ENCODE measurements at places on chromosomes 7 and 10. TPM values are rescaled to one million over a fixed set of nuclear protein-coding genes. Genes with fewer than 3 reads are reported as not detected.
A peak's percentile ranks its signal among the peaks of the same experiment; 100 is the strongest.

ACHE gene
- 4.0 TPM for total RNA-seq

NPC1L1 gene
- total RNA-seq = 0.10 TPM

- DNase-seq = no peak
Measured at GRCh38 chr10:129191797-129192196, 275.2 kb upstream of the MGMT start.

HOXA7 gene
- 6.3 TPM for total RNA-seq

GRCh38 chr7:134985894-134986362 is 380 bp upstream of the AGBL3 start:
- no peak for DNase-seq

ODAD2 gene
- total RNA-seq = 0.86 TPM

DNA sequence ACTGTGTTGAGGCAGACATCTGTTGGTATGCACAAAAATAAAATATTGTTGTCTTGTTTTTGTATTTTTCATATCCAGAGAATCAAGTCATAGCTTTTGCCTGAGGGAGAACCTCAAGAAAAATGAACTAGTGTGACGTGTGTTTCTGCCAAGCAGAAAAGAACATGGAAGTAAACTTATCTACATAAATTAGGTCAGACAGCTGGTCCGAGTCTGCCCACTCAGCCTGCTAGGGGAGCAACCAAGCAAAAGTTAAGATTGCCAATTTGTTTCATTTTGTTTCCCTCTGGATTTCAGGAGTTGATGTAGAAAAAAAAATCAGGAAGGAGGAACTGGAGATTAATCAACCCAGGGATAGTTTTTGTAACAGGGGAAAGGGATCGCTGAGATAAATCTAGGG is 572.4 kb upstream of the LRRTM3 start:
- no peak for DNase-seq

- DNase-seq = no peak
Measured at GRCh38 chr10:79061441-79062315, 7.1 kb upstream of the ZMIZ1 start.

AP3M1 gene
- 48.5 TPM for total RNA-seq

PRSS2 gene
- not detected for total RNA-seq

ANKRD30A gene
- total RNA-seq = not detected

GRCh38 chr7:74290553-74290950 is 1.3 kb downstream of the CLIP2 start:
- no peak for DNase-seq

DNA sequence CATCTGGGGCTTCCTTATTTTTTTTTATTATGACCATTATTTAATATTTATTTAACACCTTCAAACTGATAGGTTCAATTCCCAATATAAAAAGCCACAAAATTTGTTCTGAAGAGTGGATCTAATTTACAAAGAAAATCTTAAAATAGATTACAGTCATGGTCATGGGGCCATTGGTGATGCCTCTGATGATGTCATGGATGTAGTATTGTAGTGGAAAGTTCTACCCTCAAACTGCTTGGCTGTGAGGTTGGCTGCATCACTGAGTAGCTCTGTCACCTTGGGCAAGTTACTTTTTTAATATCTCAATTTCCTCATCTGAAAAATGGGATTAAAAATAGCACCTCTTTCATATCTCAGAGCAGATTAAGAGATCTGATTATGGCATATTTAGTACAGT is 128.5 kb downstream of the DKK1 start:
- DNase-seq = no peak

CFAP70 gene
- total RNA-seq = 6.3 TPM

- DNase-seq = no peak
Measured at GRCh38 chr10:3429676-3430075, 257.1 kb upstream of the PITRM1 start.

PPP1R3C gene
- 113 TPM for total RNA-seq

- no peak for DNase-seq
Measured at GRCh38 chr10:11301571-11302111, 284.0 kb downstream of the CELF2 start.

- no peak for DNase-seq
Measured at GRCh38 chr7:25859412-25860274, 292.4 kb upstream of the NFE2L3 start.

NME8 gene
- total RNA-seq = 1.5 TPM

GRCh38 chr10:103621783-103622125 is 128.2 kb downstream of the NEURL1 start:
- DNase-seq = no peak

GRCh38 chr10:123348691-123349572 is 194.7 kb downstream of the BUB3 start:
- no peak for DNase-seq

SYCE1 gene
- total RNA-seq = 0.34 TPM

- DNase-seq = no peak
Measured at GRCh38 chr10:8006274-8006999, 48.1 kb upstream of the GATA3 start.

DNA sequence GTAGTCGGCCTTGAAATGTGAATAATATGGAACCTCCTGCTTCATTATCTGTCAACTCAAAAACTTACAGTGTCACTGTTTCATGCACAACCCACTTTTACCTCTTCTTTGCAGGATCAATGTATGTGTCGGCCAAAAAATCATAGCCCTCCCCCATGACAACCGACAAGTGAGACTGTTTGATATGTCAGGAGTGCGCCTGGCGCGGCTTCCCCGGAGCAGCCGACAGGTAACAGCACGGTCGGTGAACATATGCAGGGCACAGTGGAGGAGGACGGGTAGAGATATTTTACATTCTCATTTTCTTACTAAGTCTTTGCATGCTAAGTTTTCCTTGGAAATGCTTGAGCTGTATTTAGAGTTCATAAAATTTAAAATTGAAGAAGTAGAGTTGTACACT is 68.6 kb downstream of the WDR37 start:
- DNase-seq = no peak

- no peak for DNase-seq
Measured at GRCh38 chr7:17822547-17823173, 117.6 kb downstream of the SNX13 start.

- DNase-seq = no peak
Measured at GRCh38 chr7:39192476-39192875, 214.8 kb downstream of the POU6F2 start.

ZCWPW1 gene
- 4.3 TPM for total RNA-seq

DNA sequence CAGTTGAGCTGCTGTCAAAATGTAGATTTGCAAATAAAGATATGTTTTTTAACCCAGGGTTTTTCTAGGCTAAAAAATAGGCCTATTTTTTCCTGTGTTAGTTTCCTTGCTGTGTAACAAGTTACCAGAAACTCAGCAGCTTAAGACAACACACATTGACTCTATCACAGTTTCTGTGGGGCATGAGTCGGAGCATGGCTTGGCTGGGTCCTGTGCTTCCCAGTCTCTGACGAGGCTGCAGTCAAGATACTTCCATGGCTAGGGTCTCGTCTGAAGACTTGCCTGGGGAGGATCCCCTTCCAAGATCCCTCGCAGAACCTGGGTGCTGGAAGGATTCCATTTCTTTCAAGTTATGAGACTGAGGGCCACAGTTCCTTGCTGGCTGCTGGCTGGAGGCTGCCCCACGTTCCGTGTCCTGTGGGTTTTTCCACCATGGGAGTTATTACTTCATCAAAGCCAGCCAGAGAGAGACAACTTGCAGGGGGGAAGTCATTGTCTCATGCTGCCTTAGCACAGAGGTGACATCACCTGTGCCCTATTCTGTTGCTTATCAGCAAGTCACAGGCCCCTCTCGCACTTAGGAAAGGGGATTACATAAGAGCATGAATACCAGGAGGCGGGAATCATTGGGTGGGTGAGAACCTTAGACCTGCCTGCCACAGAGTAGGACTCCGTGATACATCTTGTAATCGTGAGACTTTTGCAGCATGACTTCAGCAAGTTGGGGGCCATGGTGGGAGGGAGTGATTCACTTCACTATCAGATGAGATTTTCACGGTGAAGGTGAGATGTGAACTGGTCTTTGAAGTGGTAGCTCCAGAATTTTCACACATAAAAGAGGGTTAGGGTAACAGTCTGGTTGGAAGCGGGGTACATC is 77.9 kb downstream of the CCNY start:
- no peak for DNase-seq

- no peak for DNase-seq
Measured at GRCh38 chr7:45421806-45422205, 152.4 kb upstream of the ADCY1 start.

- no peak for DNase-seq
Measured at GRCh38 chr7:148815612-148816011, 68.5 kb downstream of the EZH2 start.

GRCh38 chr7:46990761-46991160 is 591.1 kb downstream of the TNS3 start:
- no peak for DNase-seq

- DNase-seq = no peak
Measured at GRCh38 chr10:9296190-9296589, 1241.7 kb downstream of the GATA3 start.

DNA sequence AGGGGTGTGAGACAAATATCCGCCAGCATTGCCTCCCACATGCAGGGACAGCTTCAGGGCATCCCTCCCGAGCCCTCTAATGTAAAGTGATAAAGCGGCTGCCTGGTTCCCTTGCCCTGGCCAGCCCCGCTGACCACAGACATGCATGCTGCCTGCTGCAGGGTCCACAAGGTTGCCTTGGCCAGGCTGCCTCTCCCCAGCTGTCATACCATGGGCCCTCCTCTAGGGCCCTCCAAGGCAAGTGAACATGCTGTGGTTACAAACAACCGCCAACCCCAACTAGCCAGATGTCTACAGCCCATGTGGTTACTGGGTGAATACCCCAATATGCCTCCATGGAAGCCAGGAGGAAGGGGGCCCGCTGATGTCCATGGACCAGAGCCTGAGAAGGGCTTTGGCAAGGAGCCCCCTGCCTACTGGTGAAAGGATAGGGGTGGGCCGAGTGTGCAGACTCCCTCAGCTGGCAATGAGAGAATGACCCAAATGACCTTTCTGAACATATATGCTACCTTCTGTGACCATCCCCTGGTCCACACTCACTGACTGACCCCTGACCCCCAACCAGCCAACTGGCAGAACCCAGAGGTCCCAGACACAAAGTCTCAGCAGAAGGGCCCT is 37.4 kb downstream of the GRID1 start:
- DNase-seq = no peak

DNA sequence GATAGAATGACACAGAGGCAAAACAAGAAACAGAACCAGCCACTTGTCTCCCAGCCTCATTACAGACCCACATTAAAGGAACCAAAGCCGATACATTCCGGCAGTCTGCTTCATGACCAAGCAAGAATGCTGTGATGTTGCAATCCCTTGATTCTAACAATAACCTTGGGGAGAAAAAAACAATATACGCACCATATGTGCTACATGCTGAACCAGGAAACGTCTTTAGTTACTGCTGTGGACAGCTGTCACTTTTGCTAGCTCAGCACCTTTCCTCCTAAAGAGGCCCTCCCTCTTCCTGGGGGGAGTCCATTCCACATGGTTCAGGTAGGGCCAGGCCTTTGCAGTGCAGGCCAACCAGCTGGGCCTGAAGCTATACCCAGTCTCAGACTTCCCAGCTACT is 79.1 kb downstream of the PRTFDC1 start:
- peak; percentile 56 for DNase-seq

GRCh38 chr7:151210087-151210854 is at the start of gene H2BK1:
H2BK1 (minus strand) TSS chr7:151210488; CDS start chr7:151210318, 170 bp downstream.
- DNase-seq = no peak

TWIST1 gene
- total RNA-seq = 3.7 TPM

ASAH2 gene
- 11.3 TPM for total RNA-seq

DNA sequence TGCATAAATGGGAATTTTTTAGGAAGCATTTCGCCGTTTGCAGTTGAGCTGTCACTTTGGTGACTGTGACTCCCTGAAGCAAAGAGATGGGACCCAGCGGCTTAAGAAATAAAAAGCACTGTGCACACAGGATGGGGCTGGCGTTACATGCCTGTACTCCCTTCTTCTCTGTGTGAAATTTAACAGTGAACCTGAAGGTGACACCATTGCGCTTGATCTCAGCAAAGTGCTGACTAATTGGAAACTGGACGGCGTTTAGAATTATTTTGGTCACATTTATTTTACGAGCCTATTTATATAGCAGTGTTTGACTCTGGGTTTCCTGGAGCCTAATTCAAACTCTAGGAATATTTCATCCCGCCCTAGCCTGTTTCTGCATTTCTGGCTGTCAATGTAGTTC is 146.2 kb downstream of the PAXIP1 start:
- DNase-seq = no peak

ST8SIA6 gene
- 0.73 TPM for total RNA-seq

GRCh38 chr7:102473271-102473991 is 5.3 kb downstream of the POLR2J start:
- DNase-seq = no peak

GPR26 gene
- total RNA-seq = not detected

DNA sequence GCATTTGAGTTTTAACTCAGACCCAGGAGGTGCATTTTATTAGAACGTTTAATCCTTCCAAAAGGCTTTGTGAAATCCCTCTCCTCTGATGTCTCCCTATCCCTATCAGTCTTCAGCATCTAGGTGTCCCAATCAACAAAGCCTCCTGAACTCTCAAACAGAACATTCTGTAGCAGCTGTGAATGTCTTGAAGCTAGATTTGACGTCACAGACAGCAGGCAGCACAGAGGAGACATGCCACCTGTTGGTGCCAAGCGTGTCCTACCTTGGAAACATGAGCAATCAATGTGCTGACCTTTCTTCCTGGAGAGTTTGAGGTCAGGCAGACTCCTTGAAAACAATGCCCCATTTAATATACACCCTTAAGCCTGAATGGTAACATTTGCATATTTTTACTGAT is 125.5 kb downstream of the RNLS start:
- no peak for DNase-seq

- DNase-seq = no peak
Measured at GRCh38 chr7:44348851-44349781, 23.7 kb upstream of the CAMK2B start.

ZNF239 gene
- total RNA-seq = 14.6 TPM

DNA sequence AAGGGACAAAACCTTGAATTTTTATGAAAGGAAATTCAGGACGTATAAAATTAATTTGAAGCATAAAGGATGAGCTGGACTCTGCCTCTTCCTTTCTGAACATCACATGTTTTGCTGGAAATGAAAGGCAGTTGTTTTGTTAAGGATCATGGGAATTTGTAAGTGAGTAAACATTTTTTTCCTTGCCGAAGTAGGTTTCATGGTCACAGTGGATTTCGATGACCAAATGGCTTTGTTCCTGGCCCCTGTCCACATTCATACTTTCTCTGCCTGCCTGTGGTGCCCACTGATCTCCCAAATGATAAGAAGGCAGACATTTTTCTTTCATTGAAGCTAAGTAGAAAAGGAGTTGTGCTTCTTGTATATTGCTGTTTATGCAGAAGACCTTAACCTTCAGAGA is 104.2 kb downstream of the ARID5B start:
- no peak for DNase-seq

- no peak for DNase-seq
Measured at GRCh38 chr7:38168890-38169570, 9.0 kb upstream of the STARD3NL start.

- no peak for DNase-seq
Measured at GRCh38 chr10:110577056-110577455, 9.6 kb downstream of the SMC3 start.
